ENCODE measurements at places on chromosomes 5 and 9. TPM values are rescaled to one million over a fixed set of nuclear protein-coding genes. Genes with fewer than 3 reads are reported as not detected.

GRCh38 chr9:133286523-133286922 lies 11.5 kb upstream of the ABO start:
- no peak for DNase-seq

- DNase-seq: no peak
Observed at GRCh38 chr5:139634028-139634325, 14.2 kb upstream of the CXXC5 start.

GRCh38 chr5:160477266-160477970 lies 55.8 kb downstream of the PTTG1 start:
- DNase-seq: no peak

DNA sequence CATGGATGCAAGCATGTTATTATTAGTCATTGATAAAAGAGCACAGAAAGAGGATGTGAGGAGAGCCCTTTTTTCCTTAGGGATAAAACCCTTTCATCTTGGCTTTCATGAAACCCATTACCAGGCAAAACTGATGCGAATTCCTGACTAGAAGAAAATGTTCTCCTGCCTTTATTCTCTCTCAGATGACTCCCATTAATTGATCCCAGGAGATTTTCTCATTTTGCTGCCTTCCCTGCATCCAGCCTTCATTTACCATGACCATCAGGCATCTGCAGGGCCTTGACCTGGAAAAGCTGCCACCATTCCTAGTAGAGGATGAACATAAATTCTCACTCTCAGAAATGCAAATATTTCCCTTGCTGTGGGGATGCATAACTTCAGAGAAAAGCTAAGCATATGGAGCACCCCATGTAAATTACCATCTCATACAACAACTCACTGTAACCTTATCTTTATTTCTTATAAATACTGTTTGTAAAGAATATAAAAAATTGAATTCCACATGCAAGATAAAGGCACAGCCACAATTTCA lies 176.5 kb downstream of the PDE4D start:
- DNase-seq: no peak

The OTULIN gene
- 10.9 TPM for polyA plus RNA-seq

DNA sequence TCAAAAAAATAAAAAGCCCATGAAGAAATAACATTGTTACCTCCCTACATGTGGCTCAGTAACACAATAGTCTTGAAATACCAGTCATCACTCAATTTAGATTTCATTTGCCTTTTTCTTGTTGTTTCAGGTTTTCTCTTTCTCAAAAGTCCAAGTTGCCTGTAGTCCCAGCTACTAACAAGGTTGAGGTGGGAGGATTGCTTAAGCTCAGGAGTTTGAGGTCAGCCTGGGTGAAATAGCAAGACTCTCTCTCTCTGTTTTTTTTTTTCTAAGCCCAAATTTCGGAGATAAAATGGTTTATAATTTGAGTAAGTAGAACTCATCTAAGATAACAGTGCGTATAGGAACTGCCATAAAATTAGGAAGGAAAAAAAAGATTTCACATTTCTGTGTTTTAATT lies 17.5 kb upstream of the NDUFS4 start:
- no peak for DNase-seq

DNA sequence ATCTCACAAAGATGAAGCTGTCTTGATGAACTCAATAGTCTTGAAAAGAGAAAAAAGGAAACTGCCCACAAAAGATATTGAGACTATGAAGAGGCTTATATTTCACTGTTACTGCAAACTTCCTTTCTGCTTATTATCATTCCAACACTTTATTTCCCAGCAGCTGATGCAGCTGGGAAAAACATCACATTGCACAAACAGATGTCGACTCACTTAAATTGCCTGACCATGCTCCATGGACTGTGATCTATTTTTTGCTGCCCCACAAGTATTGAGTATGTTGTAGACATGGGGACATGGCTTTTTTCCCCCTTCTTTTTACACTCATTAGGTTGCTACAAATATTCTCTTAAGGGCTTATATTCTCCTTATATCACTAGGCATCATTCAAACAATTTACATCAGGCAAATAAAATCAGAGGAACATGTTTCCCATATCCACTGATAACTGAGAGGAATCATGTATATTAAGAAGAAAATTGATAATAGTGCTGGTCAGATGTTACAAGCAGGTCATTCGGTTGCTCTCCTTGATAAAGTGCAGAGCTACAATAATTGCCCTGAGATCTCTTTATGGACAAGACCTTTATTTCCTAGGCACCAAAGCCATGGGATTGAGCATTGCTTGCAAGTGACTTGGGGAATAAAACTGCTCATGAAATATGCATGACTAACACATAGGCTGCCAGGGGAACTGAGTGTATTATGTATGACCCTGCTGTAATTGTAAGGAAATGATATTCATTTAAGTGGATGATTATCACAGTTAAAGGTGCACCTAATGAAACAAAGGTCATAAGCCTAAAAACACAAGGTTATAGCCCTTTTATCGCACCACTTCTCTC lies 509.9 kb downstream of the ZNF608 start:
- DNase-seq: no peak

The RNF180 gene
- 0.02 TPM for polyA plus RNA-seq
